ENCODE measurements at places on chromosomes 1 and 21.
A peak's percentile ranks its signal among the peaks of the same experiment; 100 is the strongest.

DNA sequence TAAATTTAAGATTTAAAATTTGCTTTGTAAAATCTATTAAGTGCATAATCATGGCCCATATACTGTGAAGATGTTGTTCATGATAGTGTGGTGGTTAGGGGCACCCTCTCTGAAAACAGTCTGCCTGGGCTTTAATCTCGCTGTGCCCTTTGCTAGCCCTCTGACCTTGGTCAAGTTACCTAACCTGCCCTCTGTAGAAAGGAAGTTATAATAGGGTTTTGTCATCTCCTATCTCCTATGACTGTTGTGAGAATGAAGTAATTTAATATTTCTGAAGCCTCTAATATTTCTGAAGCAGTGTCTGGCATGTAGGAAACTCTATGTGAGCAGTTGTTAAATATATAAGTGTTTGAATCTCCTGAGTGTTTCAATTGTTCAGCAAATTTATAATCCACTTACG is 116.6 kb upstream of the IVNS1ABP start:
- no peak for DNase-seq

- no peak for DNase-seq
Observed at GRCh38 chr1:1760345-1760650, 18.0 kb downstream of the NADK start.

DNA sequence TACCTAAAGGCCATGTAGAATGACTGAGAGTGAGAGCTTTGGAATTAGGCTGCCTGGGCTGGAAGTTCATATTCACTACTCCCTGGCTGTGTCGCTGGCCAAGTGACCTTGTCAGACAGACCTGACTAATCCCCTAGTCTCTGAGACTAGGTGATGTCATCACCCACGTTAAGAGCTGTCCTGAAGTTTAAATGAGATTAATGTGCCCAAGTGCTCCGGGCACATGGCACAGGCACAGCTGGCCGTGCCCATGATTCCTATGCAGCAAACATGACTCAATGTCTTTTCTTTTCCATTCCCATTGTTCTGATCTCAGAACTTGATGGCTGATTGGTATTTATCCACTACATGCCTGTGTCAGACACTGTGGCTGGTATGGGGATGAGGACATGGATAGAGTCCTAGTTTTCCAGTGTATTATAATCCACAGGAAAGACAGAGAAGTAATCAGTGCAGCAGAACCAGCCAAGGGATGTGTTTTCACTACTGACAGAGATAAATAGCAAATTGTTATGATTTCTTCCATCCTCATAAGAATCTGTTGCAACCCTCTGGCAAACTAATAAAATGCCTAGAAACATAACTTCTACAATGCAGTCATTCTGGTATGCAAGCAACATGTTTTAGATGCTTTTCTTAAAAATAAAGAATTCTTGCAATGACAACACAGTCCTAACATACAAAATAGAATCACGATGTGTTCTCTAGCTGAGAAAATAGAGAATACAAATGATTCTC is 180.9 kb downstream of the PCP4 start:
- no peak for DNase-seq

DNA sequence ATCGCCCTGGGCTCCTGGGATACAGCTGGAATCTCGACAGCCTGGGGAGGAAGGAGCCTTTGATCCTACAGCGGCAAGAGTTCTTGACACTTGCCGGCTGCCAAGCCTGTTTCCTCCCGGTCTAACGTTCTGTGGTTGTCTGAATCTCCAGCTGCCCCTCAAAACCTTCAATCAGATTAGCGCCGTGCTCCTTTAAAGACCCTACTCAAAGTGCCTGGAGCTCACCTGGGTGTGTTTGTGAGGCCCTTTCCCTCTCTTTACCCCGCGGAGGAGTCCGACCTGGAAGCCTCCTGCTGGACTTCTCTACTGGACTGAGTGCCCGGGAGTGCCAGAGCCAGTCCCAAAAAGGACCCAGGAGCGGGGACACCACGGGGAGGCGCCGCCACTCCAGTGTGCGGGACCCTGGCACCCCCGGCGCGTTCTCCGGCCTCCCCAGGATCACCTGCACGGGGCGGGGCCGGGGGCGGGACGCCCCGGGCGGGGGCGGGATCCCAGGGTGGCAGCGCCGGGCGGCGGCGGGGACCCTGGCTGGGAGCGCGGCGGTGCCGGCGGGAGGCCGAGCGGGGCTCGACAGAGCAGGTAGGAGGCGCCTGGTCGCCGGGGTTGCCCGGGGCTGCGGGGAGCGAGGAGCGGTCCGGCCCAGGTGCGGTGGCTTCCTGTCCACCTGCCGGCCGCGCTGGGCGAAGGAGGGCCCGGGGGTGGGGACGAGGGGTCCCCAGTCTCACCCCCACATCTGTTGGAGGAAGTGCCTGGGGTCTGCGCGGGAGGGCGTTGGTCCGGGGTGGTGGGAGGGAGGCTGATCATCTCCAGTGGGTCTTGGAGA is at the start of gene NCMAP:
TSS of gene NCMAP (plus strand) at position 497 of the 823 bp plus-strand sequence. CDS start 39,344 bp downstream, outside the sequence.
- peak; percentile 20 for DNase-seq

DNA sequence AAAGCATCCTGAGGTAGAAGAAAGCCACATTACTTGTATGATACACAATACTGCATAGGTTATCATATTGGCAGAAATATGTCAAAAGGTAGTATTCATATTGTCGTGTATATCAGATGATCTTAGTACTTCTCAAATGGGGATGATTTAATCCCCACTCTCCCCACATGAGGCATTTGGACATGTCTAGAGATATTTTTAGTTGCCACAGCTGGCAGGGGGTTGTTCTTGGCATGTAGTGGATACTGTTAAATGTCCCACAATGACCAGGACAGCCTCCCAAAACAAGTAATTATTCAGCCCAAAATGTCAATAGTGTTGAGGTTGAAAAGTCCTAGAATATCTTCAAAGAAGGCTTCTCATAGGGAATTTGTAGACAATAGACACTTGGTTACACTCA is 162.8 kb downstream of the NEGR1 start:
- DNase-seq, result no peak

GRCh38 chr1:155077758-155078445 is 735 bp upstream of the EFNA3 start:
- DNase-seq, result no peak

GRCh38 chr1:55720261-55720660 is 505.1 kb upstream of the USP24 start:
- DNase-seq, result no peak

DNA sequence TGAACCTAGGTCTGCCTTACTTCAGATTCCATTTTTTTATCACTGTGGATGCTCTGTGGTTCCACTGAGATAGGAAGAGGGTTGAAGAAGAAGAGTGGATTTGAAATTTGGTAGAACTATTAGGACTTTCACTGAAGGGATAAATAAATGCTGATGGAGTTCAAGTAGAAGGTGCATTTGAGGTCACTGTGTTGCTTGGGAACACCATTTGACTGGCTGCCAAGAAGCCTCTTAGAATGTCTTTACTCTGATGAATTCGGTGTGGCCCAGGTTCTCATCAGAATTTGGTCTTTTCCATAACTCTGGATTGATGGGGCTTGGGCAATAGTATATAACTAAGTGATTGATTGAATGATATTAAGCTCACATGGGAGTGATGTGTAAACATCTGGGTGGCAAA is 11.9 kb downstream of the XPR1 start:
- DNase-seq, result no peak

DNA sequence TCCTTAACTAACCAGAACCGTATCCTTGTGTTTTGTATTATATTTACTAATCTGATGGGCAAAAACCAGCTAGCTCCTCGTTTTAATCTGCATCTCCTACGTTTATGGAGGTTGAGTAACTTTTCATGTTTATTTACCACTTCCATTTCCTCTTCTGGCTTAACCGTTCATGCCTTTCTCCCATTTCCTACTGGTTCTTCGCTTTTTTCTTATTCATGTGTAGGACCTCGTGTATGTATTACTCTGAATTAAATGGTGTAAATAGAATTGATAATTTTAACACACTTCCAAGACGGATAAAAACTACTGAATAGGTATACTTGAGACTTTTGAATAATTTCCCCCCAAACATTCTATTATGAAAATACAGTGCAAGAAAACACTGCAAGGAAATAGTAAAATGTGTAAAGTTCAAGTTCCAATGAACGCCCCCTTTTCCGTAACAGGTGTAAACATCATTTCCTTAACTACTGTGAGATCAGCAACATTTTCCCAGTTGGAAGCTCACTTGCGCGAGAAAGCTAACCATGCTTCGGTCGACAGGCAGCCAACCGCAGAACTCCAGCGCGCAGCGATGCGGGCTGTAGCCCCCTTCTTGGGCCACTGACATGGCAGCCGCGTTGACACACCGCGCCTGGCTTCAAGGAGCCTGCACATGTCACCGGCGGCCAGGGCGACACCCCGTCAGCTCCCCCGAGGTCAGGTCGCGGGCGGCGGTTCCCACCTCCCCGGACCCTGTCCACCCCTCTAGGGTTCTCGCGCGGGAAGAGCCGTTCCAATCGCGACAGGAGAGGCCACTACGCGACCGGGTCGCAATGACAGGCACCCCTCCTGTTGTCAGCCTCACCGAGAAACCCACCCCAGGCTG is 816 bp downstream of the EDEM3 start:
- no peak for DNase-seq

GRCh38 chr1:243287652-243288051 is 31.8 kb downstream of the SDCCAG8 start:
- DNase-seq, result no peak

DNA sequence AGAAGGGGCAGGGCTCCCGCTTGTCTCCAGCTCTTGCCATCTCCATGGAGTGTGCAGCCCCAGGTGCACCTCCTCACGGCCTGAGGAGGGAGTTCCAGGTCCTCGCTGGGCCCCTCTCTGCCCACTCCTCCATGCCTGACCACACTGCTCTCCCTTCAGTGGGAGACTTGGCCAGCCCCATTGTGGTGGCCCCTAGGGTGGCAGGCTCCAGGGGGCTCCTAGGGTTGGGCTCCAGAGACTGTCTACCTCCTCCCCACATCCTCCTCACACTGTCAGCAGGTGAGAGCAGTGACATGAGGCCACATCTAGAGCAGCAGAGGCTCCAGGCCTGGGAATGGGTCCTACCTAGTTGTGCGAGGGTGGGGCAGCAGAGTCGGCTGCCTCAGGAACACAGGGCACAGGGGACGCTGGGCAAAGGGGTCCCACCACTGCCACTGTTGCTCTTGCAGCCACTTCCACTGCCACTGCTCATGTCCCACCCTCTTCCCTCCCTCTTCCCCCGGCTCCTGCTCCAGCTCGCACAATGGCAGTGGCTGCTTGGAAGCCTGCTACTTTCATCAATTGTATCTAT is 514.8 kb downstream of the MRPL39 start:
- no peak for DNase-seq

- DNase-seq, result no peak
Observed at GRCh38 chr1:189315035-189315901, 1162.4 kb downstream of the BRINP3 start.

DNA sequence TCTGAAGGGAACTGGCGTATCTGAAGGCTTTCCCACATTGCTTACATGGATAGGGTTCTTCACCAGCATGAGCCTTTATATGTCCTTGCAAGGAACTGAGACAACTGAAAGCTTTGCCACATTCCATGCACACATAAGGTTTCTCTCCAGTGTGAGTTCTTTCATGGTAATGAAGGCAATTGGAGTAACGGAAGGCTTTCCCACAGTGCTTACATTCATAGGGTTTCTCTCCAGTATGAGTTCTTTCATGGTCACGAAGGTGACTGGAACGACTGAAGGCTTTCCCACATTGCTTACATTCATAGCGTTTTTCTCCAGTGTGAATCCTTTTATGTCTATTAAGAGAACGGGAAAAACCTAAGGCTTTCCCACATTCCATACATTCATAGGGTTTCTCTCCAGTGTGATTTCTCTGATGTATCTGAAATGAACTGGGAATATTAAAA is 15.0 kb downstream of the ZNF124 start:
- no peak for DNase-seq

DNA sequence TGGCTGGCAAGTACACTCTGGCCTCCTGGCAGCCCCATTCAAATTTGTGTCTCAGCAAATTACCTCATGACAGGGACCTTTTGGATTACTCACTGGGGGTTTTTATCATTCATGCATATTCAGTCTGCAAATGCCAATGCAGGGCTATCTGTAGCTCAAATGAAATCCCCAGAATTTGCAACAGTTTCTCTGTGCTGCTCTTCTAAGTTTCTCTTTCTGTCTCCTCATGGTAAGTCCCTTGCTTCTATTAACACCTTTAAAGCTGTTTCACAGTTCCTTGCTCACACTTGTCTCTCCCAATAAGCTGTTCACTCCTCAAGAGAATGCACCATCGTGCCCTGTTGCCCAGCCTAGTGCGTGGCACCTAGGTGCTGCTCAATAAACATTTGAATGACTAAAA is 3.3 kb upstream of the FAM78B start:
- DNase-seq, result no peak

DNA sequence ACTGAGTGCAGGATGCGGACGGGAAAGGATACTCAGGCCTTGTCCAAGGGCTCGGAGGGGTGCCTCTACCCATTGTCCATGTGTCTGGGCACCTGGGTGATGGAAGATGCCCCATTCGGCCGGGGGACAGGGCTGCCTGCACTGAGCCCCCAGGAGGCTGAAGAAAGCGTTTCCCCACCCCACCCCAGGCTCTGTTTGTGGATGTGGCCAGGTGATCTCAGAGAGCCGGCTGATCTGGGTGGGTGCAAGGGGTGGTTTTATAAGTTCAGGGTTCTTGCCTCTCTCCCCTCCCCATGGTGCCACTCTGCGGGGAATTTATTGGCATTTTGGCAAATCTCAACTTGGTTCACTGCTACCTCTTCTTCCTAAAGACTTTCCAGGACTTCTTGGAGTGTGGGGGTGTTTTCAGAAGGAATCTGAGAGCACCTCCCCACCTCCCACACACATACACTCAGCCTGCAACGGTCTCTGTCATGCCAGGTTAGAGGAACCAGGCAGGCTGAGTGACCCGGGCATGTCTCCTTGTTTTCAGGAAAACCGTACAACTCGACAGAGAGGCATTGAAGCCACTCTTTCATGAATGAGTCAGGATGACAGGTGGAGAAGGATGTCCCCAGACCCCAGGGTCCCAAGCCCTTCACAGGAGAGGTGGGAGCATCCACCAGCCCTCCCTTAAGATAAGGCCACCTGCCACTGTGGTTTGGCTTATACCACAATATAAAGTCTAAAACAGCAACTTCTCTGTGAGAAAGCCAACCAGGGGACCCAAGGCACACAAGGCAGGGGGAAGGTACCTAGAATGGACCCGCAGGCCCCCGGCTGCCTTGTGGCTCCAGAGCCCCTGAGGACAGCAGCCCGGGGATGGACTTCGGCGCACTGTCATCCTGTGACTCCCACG is 174.9 kb downstream of the ETS2 start:
- DNase-seq, result no peak

Data from stimulated activated CD8-positive, alpha-beta memory T cell treated with anti-CD3 and anti-CD28 coated beads, Interleukin-4, amount 100 ng/mL, for 1 hour (primary cell).